Myocyte (in vitro differentiated cells): ENCODE measurements at places on chromosomes 1 and 21. TPM values are rescaled to one million over a fixed set of nuclear protein-coding genes. Genes with fewer than 3 reads are reported as not detected.
A peak's percentile ranks its signal among the peaks of the same experiment; 100 is the strongest.

- peak; percentile 43 for DNase-seq
Measured at GRCh38 chr1:243977094-243977493, 74.0 kb upstream of the ZBTB18 start.

MAP1LC3C gene
- total RNA-seq, result 37.5 and 38.4 TPM in 2 replicates

S1PR1 gene
- 2.5 and 2.9 TPM in 2 replicates for total RNA-seq

ANGPTL7 gene
- 0.99 and 2.8 TPM in 2 replicates for total RNA-seq

DNA sequence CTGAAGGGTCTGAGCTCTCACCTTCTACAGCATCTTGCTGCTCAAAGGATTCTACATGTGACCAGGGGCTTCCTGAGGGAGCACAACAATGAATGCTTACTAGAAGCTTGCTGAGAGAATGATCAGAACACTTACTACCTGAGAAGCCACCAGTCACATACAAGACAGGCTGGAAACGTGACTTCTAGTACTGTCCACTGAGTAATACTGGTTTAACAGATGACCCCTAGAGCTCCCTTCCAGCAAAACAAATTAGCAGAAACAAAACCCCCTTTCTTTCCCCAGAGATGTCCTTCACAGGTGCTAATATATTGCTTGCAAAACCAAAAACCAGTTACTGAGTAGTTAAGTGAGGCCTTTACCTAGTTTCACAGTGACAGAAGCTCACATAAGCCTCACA is 2.1 kb downstream of the TAF5L start:
- DNase-seq, result no peak
